Caco-2 (cell line): ENCODE measurements at places on chromosomes 5 and 9.
A peak's percentile ranks its signal among the peaks of the same experiment; 100 is the strongest.

GRCh38 chr5:150538007-150538917, 30.3 kb downstream of the NDST1 start:
- H3K27me3 ChIP-seq = no peaks in the 10 kb centered on the region
- H3K4me1 ChIP-seq = peaks cover 23% of the 10 kb centered on the region
- H3K27ac ChIP-seq = peak overlapping the region; percentile 19
- no peak overlapping the region for H3K4me3 ChIP-seq

- H3K4me1 ChIP-seq = peaks cover 10% of the 10 kb centered on the region; the same call in 1 of the 2 replicates
- H3K4me3 ChIP-seq = peak overlapping the region; percentile 49
- peak overlapping the region; percentile 88 for H3K27ac ChIP-seq
- H3K36me3 ChIP-seq = no peaks in the 10 kb centered on the region
- peak; percentile 47 for DNase-seq
Measured at GRCh38 chr9:92963831-92964606, 16.7 kb downstream of the FGD3 start.

GRCh38 chr5:67475489-67475888, 278.9 kb upstream of the CD180 start:
- H3K4me1 ChIP-seq = peaks cover 10% of the 10 kb centered on the region; the same call in 1 of the 2 replicates
- no peaks in the 10 kb centered on the region for H3K27me3 ChIP-seq
- no peak overlapping the region for H3K27ac ChIP-seq
- H3K4me3 ChIP-seq = no peak overlapping the region
- H3K36me3 ChIP-seq = no peaks in the 10 kb centered on the region

DNA sequence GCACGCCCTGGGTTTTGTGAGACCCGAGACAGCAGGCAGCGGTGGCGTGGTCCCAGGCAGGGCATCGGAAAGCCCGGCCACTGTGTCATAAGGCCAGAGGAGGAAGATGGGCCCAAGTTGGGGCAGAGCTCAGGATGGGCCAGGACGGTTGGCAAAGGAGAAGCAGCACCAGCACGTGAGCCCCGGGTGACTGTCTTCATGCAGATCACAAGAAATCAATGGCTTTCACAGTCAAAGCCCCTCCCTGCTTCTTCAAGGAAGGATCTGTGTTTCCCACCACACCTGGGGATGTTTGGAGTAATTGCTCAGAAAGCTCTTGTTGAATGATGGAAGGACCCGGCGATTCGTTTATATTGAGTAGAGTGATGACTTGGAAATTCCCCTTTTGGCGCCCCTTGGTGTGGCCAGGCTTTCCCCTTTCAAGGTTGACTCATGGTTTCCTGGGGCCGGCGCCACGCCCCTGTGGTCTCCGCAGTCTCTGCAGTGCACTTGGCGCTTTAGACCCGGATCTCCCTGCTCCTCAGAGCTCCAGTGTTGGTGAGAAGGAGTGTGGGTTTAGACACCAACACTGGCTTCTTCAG, 52.1 kb downstream of the IL31RA start:
- no peaks in the 10 kb centered on the region for H3K27me3 ChIP-seq
- H3K4me1 ChIP-seq = peaks cover 11% of the 10 kb centered on the region
- DNase-seq = no peak
- H3K27ac ChIP-seq = no peak overlapping the region
- no peak overlapping the region for H3K4me3 ChIP-seq

GRCh38 chr5:123810746-123811340, 298.9 kb downstream of the CSNK1G3 start:
- peaks cover 26% of the 10 kb centered on the region for H3K4me1 ChIP-seq
- DNase-seq = no peak
- no peaks in the 10 kb centered on the region for H3K27me3 ChIP-seq
- no peak overlapping the region for H3K4me3 ChIP-seq

- H3K27me3 ChIP-seq = no peaks in the 10 kb centered on the region
- no peak overlapping the region for H3K4me3 ChIP-seq
- DNase-seq = no peak
- H3K4me1 ChIP-seq = no peaks in the 10 kb centered on the region
Measured at GRCh38 chr5:13027874-13028273, 916.6 kb downstream of the DNAH5 start.

DNA sequence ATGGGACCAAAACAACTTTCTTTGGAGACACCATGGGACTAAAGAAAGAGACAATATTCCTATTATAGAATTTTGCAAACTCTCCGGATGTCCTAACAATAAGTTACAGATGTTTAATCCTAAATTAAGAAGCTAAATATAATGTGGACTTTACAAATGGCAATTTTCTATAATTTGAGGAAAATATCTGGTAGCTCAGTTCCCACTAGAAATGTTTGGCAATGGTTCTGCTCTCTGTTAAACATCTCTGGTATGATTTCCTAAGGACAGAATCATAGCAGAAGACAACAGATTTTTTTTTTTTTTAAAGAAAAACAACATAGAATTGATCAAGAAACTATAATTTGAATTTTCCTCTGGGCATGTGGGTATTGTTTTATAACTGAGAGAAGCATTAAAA, 232.8 kb downstream of the ENC1 start:
- no peak overlapping the region for H3K4me3 ChIP-seq
- no peaks in the 10 kb centered on the region for H3K27me3 ChIP-seq
- H3K36me3 ChIP-seq = no peaks in the 10 kb centered on the region
- H3K4me1 ChIP-seq = peaks cover 66% of the 10 kb centered on the region
- H3K27ac ChIP-seq = no peak overlapping the region

DNA sequence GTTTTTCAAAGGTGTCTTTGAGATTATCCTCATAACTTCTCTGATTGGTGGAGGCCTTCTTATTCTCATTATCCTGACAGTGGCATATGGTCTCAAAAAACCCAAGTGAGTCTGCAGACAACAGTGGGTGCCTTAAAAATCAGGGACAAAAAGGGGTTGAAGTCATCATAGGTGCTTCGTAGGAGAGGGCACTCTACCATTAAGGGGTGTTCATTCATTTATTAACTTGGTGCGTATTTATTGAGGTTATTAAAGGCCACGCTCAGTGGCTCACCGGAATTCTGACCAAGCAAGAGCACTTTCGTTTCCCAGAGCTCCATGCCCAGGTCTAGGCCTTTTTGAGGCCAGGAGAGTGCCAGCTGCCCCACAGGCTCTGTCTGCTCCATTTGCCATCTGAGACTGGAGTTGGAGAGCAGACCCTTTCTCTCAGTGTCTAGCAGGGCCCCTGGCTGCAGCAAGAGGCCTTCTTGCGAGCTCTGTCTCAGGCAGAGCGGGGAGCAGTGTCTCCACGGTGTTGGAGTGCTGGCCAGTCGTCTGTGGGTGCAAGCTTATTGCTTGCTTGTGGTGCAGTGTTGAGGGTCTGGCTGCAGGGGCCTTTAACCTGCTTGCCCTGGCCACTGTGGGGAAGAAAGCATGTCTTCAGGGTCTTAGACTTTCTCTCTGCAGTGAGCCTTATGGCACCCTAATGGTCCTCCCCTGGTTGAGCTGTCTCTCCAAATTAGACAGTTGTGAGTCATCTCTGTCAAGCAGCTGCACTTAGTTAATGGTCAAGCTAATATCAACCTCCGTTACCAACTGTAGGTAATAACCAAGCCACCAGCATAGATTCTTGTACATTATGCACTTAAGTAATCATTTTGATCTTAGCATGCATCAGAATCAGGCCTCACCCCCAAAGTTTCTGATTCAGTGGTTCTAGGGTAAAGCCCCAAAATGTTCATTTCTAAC, 62.6 kb downstream of the IL31RA start:
- no peak overlapping the region for H3K4me3 ChIP-seq
- no peak for DNase-seq
- peak overlapping the region; percentile 7 for H3K27ac ChIP-seq
- peaks cover 34% of the 10 kb centered on the region for H3K4me1 ChIP-seq

- peaks cover 11% of the 10 kb centered on the region for H3K4me1 ChIP-seq
- no peak overlapping the region for H3K4me3 ChIP-seq
- H3K36me3 ChIP-seq = no peaks in the 10 kb centered on the region
Measured at GRCh38 chr5:141916522-141916921, 7.1 kb upstream of the DELE1 start.

- no peak for DNase-seq
- no peaks in the 10 kb centered on the region for H3K4me1 ChIP-seq
- no peaks in the 10 kb centered on the region for H3K36me3 ChIP-seq
- no peaks in the 10 kb centered on the region for H3K27me3 ChIP-seq
Measured at GRCh38 chr5:3389471-3390026, 206.1 kb upstream of the IRX1 start.

DNA sequence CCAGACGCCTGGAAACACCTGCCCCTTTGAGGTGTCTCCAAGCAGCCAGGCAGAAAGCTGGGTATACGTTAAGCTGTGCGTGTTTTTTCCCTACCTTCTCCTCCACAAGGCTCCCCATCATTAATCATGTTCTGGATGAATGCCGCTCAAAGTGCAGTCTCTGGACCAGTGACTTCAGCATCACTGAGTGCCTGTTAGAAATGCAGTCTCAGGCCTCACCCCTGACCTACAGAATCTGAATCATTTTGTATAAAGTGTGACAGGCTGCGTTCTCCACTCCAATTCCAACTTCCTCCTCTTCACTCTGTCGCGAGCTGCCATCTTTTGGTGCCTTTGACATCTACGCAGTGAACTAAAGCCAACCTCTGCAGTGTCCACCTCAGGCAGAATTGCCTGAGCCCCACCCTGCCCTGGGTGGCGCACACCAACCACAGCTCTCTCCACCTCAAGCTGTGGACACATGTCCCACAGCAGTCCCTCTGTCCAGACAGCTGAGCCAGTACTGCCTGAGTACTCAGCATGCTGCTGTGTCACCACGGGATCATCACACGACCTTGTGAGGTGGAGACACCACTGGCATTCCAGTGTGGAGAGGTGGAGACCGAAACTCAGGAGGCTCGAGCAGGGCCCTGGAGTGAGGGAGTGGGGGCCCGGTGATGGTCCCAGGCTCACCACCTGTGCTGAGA, 14.2 kb downstream of the PTPN3 start:
- no peak overlapping the region for H3K27ac ChIP-seq
- no peaks in the 10 kb centered on the region for H3K27me3 ChIP-seq
- DNase-seq = no peak
- no peaks in the 10 kb centered on the region for H3K4me1 ChIP-seq

- H3K4me3 ChIP-seq = peak within 1 kb of the TSS; percentile 94
- no peaks in the 10 kb centered on the region for H3K4me1 ChIP-seq
- H3K36me3 ChIP-seq = no peaks in the 10 kb centered on the region
- H3K27ac ChIP-seq = peak within 1 kb of the TSS; percentile 88
Measured at GRCh38 chr5:9545992-9546851, at the start of gene SEMA5A. Gene SEMA5A (minus strand): TSS chr5:9546075. CDS start chr5:9379946, 166,129 bp downstream.

DNA sequence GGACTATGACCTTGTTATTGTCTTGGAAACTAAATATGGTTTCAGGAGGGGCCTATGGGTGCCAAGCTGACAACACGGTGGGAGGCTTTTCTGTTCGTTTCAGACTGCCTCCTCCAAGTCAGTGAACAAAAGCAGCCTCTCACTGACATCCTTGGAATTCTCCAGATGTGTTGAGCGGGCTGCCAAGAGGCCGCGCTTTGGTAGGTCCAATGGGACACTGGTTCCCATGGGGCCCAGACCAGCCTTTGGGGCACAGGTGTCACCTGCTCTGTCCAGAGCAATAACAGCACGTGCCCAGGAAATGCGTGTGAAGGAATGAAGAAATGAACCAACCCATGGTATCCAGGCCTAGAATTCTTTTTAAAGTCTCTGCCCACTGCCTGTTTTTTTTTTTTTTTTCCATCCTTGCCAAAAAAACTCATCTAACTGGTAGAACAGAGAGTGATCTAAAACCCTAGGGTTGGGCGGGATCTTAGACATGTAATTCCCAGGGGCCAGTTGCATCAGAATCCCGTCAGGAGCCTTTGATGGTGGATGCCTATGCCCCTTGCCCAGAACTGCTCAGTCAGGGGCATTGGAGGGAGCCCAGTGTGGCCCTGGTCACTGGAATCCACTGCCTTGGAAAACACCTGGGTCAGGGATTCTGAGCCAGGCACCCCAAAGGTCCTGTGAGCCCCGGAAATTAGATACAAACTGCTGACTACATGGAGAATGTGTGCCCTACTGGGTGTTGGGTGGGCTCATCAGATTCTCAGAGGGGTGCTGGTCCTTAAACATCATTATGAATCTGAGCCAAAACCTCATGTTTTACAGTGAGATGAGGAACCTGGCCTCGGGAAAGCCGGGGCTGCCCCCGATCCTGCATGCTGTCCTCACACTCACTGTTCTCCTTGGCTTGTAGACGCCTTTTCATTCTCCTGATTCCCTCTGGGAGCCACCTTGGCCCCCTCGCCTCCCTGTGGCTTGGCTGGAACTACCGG, 60.1 kb downstream of the GTF3C4 start:
- peak; percentile 20 for DNase-seq
- H3K4me3 ChIP-seq = no peak overlapping the region
- H3K27ac ChIP-seq = peak overlapping the region; percentile 55
- H3K36me3 ChIP-seq = no peaks in the 10 kb centered on the region
- no peaks in the 10 kb centered on the region for H3K27me3 ChIP-seq

- no peaks in the 10 kb centered on the region for H3K36me3 ChIP-seq
- no peak overlapping the region for H3K27ac ChIP-seq
- H3K4me1 ChIP-seq = no peaks in the 10 kb centered on the region
- no peak for DNase-seq
- no peaks in the 10 kb centered on the region for H3K27me3 ChIP-seq
Measured at GRCh38 chr9:99392986-99393385, 170.9 kb downstream of the SEC61B start.

GRCh38 chr5:111232311-111233051, 8.3 kb downstream of the CAMK4 start:
- no peak overlapping the region for H3K27ac ChIP-seq
- peaks cover 4% of the 10 kb centered on the region for H3K27me3 ChIP-seq
- DNase-seq = no peak
- H3K36me3 ChIP-seq = no peaks in the 10 kb centered on the region

- H3K4me3 ChIP-seq = no peak overlapping the region
- H3K36me3 ChIP-seq = no peaks in the 10 kb centered on the region; the same call in 1 of the 2 replicates
- no peaks in the 10 kb centered on the region for H3K27me3 ChIP-seq
- peaks cover 6% of the 10 kb centered on the region for H3K4me1 ChIP-seq
- no peak for DNase-seq
- H3K27ac ChIP-seq = no peak overlapping the region
Measured at GRCh38 chr9:133759146-133759900, 21.2 kb upstream of the SARDH start.

DNA sequence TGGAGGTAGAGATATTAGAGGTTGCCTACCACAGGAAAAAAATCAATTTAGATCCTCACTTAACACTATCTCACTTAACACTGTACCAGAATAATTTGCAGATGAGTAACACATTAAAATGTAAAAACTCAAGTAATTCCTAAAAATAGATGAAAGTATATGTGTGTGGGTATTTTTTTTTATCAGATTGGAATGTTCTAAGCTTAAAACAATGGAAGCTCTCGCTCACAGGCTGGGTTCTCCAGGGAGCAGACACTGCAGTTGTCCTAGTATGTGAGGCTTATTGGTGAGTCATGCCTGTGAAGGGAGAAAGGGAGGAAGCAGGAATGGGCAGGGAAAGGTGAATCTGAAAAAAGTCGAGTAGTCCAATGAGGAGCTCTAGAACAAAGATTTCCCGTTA, 181.3 kb upstream of the ZNF608 start:
- no peaks in the 10 kb centered on the region for H3K27me3 ChIP-seq
- H3K4me3 ChIP-seq = no peak overlapping the region
- H3K4me1 ChIP-seq = peaks cover 33% of the 10 kb centered on the region
- no peaks in the 10 kb centered on the region for H3K36me3 ChIP-seq

GRCh38 chr5:80346055-80346454, 26.3 kb downstream of the SPZ1 start:
- H3K27ac ChIP-seq = no peak overlapping the region
- H3K27me3 ChIP-seq = no peaks in the 10 kb centered on the region
